ENCODE measurements at places on chromosomes 5 and 9. TPM values are rescaled to one million over a fixed set of nuclear protein-coding genes. Genes with fewer than 3 reads are reported as not detected.

DNA sequence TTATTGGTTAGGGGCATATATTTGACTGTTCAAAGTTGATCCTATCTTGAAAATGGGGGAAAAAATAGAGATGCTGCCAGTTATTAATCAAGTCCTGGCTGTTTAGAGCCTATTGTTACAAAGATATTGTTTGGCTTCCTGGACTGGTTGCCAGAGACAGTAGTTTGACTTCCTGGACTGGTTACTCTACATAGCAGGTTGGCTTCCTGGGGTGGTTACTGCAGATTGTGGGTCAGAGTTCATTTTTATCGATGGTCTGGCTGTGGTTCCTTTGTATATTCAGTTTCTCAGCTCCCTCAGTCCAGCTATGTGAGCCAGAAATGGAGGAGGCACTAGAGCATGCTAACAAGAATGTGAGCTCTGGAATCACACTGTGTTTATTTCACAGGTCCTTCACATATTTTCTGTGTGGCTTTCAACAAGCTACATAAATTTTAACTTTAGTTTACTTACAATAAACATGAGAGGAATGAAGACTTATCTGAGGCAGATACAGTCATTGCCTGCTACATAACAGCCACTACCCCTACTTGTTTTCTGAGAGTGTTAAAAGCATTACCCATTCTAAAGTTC lies 137.6 kb downstream of the TRPM3 start:
- peak; percentile 26 for DNase-seq

DNA sequence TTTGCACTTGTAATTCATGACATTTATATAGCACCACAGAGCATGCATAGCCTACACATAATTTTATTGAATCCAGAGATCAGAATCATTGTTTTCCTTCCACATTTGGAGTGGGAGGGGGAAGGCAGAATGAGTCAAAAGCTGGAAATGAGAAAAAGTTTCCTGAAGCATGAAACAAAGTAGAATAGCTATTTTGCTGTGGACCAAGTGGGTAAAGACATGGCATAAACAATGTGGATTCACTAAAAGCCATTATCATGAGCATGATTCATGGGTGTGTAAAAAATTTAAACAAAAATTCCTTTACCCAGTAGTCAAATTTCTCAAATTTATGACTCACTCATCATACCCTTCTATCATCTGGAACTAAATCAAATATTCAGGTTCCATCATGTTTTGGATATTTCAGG lies 97.9 kb downstream of the YIPF5 start:
- peak; percentile 78 for DNase-seq

DNA sequence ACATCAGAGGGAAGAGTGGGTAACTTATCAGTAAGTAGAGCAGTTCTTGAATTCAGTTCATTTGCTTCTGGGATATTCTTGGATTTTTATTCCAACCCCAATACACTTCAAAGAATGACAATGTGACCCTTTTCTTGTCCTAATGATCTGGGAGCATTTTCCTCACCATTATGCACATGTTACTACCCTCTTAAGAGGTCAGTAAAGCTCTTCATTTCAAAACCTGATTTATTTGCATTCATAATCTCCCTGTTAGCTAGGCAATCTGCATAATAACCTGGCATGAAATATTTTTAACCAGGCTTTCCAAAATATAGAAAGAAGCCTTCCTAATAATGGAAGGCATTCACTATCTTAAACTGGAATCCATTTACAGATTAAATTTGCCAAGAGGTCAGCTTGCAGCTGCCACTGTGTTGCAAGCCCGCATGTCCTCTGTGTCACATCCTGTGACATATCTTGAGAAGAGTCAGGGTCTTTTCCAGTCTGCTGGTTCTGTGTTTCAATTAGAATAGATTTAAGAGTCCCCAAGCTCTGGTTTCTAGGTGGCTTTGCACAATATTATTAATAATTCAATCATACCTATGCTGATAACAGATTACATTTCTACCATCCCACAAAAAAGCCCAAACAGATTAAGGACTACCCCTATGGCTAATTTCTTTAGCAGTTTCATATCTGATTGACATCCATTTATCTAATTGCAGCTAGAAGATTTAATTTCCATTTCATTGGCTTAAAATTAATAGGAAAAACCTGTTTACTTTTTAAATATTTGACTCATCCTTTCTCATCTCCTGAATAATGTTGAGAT lies 30.9 kb upstream of the PPP2R2B start:
- DNase-seq = no peak

CCDC187 gene
- not detected for total RNA-seq

SPARC gene
- 5,653 TPM for total RNA-seq

GRCh38 chr9:134717924-134718645 lies 76.5 kb downstream of the COL5A1 start:
- no peak for DNase-seq

GRCh38 chr5:154520861-154521453 lies 42.9 kb upstream of the HAND1 start:
- no peak for DNase-seq

SETD9 gene
- total RNA-seq = 10.6 TPM

DNA sequence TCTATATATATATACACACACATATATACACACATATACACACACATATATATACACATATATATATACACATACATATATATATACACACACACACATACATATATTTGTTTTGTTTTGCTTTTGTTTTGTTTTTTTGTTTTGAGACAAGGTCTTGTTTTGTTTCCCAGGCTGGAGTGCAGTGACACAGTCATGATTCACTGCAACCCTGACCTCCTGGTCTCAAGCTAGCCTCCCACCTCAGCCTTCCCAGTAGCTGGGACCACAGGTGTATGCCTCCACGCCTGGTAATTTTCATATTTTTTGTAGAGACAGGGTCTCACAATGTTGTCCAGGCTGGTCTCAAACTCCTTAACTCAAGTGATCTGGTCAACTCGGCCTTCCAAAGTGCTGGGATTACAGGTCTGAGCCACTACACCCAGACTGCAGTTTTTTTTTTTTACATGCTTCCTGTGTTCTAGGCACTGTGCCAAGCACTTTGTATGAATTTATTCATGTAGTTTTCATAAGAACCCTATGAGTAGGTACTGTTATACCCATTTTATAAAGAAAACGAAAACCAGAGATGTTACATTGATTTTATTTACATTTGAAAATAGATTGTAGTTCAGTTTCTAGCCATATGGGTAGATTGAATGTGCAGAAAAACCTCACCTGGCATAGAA lies 120.7 kb downstream of the PBX3 start:
- DNase-seq = peak; percentile 44

TRIM7 gene
- total RNA-seq = 0.74 TPM

HAVCR2 gene
- 0.36 TPM for total RNA-seq

- peak; percentile 67 for DNase-seq
Observed at GRCh38 chr5:78566747-78567425, 81.7 kb downstream of the LHFPL2 start.

SLC22A5 gene
- total RNA-seq = 6.5 TPM

SHOC1 gene
- total RNA-seq = 0.09 TPM

BTNL9 gene
- total RNA-seq = not detected

SLC6A3 gene
- total RNA-seq = not detected

HEXB gene
- total RNA-seq = 241 TPM

GABRA1 gene
- total RNA-seq = not detected

DNA sequence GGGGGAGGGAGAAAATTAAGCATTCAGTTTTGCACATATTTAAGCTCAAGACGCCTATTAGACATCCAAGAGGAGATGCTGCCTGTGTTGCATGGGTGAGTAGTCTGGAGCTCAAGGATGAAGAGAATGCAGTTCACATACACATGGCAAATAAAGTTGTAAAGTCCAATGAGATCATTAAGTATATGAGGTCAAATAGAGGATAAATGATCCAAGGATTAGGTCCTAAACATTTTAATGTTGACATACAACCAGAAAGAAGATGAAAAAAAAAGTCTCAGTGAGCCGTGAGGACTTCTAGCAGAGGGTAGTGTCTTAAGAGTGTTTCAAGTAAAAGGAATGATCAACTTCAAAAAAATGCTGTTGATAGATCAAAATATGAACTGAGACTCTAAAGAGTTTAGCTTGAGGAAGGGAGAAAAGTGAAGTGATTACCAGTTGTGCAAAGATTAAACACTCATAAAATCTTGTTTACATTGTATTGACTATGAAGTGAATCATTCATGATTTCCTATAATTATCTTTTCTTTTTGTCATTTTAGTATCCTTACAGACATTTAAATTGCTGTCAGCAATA lies 251.8 kb downstream of the ZNF608 start:
- DNase-seq = no peak

GRCh38 chr5:122195802-122196394 lies 66.6 kb downstream of the ZNF474 start:
- DNase-seq = peak; percentile 74

- DNase-seq = peak; percentile 35
Observed at GRCh38 chr5:169534311-169534880, 49.2 kb upstream of the SPDL1 start.

LCN1 gene
- not detected for total RNA-seq

GRCh38 chr9:19146441-19147024 lies 19.2 kb upstream of the PLIN2 start:
- DNase-seq = peak; percentile 49

- no peak for DNase-seq
Observed at GRCh38 chr5:103098993-103099392, 20.9 kb downstream of the GIN1 start.

DNA sequence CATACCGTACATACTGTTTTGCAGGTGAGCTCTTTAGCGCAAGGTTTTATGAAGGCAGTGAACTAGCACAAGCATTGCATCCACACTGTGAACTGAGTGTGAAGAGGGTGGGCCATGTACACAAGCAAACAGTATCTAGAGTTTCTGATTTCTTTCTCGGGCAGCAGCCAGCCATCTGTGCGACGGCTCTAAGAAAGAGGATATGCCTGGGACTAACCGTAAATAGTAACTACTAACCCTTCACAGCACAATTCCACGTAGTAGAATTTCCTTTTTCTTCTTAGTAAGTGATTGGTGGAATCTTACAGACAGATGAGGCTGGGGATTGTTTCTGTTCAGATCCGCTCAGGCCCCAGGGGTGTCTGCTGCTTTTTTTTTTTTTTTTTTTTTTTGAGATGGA lies 89.0 kb downstream of the DRD1 start:
- no peak for DNase-seq

DNA sequence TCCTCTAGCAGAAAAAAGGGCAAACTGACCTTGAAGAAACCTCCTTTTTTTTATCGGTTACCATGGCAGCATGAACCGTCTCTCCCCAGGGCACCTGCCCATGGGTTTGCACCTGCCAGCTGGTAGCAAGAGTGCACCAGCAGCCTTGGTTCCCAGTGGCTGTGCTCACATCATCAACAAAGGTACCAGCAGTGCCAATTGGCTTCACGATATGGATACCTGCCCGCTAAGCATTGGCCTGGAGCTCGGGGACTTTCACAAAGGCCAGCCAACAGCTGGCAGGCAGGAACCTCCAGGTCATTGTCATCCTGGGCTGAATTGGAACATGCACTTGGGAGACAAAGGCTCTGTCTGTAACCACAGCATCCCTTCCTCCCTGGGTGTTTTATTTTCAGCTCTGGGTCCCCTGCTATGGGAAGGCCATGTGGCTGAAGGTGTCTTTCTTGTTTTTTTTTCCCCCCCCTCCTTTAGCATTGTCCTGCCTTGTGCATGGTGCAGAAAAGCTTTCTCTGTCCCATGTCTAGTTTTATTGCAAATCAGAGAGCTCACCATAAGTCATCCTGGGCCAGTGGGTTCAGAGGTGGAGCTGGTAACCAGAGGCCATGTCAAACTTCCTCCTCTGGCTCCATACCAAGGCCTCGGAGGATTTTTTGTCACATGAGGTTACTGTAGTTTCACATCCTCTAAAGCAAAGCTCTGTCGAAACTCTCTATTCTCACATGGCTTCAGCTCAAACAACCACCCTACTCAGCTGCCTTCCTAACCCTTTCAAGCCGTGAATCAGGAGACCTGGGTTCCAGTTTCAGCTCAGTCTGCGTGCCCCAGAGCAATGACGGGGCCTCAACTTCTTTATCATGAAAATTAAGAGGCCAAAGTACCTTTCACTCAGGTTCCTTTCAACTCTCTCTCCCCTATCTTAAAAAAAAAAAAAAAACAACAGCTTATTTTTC lies 145.5 kb upstream of the MAP3K1 start:
- no peak for DNase-seq

SH2D3C gene
- 0.18 TPM for total RNA-seq

DNA sequence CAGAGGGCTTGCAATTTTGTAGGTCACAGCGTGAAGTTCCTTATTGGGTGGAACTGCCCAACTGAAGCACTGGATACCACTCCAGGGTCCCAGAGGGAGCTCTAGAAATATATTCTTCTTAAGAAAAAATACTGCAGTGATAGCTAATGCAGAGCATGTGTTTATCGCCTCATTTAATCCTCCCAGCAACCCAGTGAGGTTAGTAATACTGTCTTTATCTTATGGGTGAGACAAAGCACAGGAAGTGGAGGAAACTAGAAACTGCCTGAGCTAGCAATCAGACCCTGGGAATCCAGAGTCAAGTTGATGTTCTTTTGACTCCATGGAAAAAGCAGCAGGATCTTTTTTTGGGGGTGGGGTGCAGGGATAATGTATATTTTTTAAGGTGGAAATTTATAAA lies 153.3 kb downstream of the PJA2 start:
- DNase-seq = no peak

All from fibroblast of the aortic adventitia (primary cell).